ENCODE measurements at places on chromosomes 13 and 19. TPM values are rescaled to one million over a fixed set of nuclear protein-coding genes. Genes with fewer than 3 reads are reported as not detected.
A peak's percentile ranks its signal among the peaks of the same experiment; 100 is the strongest.

Gene IRGC
- total RNA-seq = not detected

Gene ZNF583
- total RNA-seq = 3.4 TPM

Gene APOE
- 19.2 TPM for total RNA-seq

Gene CLEC17A
- not detected for total RNA-seq

Gene ZNF724
- total RNA-seq = 1.9 TPM

GRCh38 chr19:57537953-57538547 is 10.9 kb downstream of the ZNF549 start:
- no peak for DNase-seq

DNA sequence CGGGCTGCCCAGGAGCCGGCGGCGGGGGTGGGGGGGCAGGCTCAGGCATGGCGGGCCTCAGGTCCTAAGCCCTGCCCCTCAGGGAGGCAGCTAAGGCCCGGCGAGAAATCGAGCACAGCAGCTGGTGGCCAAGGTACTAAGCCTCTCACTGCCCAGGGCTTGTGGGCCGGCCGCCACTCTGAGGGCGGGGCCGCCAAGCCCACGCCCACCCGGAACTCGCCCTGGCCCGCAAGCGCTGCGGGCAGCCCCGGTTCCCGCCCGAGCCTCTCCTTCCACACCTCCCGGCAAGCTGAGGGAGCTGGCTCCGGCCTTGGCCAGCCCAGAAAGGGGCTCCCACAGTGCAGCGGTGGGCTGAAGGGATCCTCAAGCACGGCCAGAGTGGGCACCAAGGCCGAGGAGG is 33.1 kb downstream of the PCDH8 start:
- DNase-seq = no peak

DNA sequence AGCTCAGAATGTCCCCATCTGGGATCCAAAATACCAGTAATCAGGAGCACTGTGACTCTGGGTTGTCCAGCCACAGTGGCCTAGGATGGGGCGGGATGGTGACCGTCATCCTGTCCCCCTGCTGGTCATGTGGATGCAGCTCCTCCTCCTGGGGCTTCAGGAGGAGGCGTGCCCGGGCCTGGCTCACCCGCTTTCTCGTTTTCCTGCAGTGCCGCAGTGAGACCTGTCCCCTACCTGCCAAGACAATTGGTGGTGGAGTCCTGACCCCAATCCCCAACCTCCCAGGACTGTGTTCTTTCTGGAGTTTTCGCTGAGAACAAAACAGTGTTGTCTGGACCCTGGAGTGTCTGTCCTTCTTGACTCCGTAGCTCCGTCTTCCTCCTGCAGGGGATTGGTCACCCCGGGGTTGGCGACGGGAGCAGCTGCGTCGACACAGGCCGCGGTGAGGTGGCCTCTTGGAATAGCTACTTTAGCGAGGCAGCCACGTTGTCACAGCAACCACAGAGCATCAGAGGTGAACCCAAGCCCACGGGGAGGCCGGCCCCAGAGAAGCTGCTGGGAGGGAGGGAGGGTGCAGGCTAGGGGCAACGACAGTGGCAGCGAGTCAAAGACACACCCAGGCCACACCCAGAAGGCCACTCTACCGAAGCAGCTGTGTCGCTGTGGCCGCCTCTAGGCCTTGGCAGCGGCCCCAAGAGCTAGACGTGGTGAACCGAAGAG is 10.2 kb upstream of the EMC10 start:
- DNase-seq = no peak

- no peak for DNase-seq
These were observed 445.4 kb downstream of the DCT start for GRCh38 chr13:94033830-94034642.

GRCh38 chr13:46995874-46996273 is 99.0 kb upstream of the HTR2A start:
- no peak for DNase-seq

- DNase-seq = peak; percentile 16
These were observed 25.2 kb downstream of the ZNRF4 start for GRCh38 chr19:5480427-5480836.

GRCh38 chr19:46385636-46386035 is 27.7 kb downstream of the CCDC8 start:
- no peak for DNase-seq

- no peak for DNase-seq
These were observed 8.7 kb downstream of the ACP4 start for GRCh38 chr19:50798659-50799546.

GRCh38 chr19:35790981-35791813 is 15.8 kb downstream of the ARHGAP33 start:
- DNase-seq = no peak

GRCh38 chr19:28687296-28687695 is 525.7 kb downstream of the UQCRFS1 start:
- no peak for DNase-seq

DNA sequence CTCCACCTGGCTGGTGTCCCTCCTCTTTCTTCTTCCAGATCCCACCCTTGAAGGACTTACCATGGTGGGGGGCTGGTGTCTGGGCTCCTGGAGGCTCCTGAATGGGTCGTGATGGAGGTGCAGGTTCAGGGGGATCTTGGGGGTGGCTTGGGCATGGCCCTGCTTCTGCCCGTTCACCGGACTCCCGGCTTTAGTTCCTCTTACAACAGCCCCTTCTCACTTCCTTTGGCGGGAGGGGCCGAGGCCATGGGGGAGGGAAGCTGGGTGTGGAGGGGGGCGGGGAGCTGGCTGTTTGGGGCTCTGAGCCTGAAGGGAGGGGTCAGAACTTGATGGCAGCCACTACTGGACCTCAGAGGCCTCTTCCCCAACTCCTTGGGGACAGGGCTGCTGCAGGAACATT is at the start of gene MYO1F:
TSS of gene MYO1F (minus strand) at position 196 of the 400 bp plus-strand sequence. CDS start at position 63, 133 bp downstream.
- DNase-seq = no peak
